ENCODE measurements at places on chromosomes 1 and 21.

GRCh38 chr1:178510155-178510554, 2.8 kb upstream of the TEX35 start:
- DNase-seq = no peak

DNA sequence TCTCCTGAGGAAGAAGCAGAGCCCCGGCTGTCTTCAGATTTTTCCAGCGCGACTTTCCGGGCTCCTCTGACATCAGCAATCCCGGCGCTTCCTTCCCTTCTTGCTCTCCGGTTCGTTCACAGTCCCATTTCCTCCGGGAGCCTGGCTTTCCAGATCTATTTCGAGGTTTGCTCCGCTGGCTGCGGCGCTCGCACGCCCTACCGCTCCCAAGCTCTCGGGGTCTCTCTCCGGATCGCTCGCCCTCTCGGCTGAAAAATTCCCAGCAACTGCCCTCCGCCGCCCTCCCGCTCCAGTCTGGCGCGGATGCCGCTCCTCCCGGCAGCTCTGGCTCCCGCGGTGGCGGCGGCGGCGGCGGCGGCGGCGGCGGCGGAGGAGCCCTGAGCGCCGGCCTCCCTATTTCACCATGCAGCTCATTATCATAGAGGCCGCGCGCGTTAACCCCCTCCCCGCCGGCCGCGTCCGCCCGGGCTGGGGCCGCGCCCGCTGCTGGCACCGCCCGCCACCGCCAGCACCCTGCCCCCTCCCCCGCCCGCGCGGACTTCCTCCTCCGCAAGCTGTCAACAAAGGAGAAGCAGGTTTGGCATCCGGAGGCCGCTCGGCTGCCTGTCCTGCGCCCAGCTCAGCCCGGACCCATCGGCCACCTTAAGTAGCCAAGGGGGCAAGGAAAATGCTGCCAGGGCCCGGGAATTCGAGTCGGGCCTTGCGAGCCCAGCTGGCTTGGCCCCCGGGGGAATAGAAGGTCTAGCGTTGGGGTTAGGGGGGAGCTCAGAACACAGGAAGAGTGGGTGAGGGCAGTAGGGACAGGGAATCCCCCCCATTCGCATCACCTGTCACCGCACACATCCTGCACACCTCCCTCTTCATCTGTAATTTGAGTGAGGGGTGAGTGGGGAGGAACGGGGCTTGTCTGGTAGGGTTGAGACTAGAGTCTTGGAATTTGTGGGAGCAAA, at the start of gene PLXNA2:
PLXNA2 (minus strand) TSS at position 418 of the 950 bp plus-strand sequence. CDS start 26,462 bp downstream, outside the sequence.
- no peak for DNase-seq

DNA sequence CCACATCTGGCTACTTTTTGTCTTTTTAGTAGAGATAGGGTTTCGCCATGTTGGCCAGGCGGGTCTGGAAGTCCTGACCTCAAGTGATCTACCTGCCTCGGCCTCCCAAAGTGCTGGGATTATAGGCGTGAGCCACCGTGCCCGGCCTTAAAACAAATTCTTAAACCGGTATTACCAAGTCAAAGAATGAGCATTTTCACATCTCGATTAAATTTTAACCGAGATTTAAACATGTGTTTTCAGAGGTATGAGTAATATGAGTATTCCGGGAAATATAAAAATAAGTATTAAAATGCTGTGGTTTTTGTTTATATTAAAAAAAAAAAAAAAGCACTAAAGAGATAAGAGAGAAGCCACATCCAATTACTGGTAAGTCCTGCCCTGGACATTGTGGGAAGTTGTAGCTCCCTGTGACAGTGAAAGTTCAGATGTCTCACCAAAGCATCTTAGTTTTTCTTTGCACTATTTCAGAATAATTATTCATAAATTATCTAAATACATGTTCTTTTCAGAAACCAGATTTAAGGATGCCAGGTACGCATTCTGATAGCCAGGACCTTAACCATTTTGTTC, 24.9 kb downstream of the ZNF281 start:
- DNase-seq = no peak

DNA sequence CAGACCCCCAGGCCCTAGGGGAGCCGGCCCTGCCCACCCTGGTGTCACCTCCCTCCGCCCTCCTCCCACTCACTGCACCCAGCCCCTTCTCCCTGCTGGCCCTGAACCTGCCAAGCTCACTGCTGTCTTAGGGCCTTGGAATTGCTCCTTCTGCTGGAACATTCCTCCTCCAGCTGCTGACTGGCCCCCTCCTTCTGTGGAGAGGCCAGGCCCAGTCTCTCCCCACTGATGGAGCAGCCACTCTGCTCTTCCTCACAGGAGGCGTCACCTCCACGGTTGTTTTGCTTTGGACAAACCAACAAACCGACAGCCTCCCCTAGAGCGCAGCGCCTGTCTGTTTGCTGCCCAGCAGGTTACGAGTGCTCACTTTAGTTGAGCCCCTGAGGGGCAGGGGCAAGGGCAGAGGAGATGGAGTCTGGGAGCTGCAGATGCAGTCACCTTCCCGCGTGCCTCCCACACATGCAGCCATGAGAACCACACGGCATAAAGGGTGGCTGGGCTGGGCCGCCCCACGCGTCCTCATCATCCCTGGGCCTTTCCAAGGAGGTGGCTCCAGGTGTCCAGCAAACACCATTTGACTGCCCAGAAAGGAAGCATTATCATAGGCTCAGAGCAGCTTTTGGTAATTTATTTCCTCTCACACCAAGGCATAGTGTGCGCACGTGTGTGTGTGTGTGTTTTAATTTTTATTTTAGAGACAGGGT, 9.4 kb downstream of the OXCT2 start:
- DNase-seq = no peak

DNA sequence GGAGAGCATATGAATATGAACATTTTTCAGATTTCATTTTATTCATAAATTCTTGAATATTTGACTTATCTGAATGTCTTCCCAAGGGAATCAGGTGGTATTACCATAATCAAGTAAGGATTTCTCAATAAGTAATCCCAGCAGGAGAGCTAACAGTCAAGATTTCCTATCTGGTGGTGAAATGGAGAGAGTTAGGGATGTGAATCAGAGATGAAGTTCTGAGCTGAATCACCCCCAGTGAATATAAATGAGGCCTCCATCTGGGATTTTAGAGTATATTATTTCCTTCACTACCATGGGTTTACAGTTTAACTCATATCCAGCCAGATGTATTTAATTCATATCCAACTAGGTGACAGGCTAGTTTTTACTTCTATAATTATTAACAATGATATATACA, 61.5 kb upstream of the RGS2 start:
- DNase-seq = no peak

DNA sequence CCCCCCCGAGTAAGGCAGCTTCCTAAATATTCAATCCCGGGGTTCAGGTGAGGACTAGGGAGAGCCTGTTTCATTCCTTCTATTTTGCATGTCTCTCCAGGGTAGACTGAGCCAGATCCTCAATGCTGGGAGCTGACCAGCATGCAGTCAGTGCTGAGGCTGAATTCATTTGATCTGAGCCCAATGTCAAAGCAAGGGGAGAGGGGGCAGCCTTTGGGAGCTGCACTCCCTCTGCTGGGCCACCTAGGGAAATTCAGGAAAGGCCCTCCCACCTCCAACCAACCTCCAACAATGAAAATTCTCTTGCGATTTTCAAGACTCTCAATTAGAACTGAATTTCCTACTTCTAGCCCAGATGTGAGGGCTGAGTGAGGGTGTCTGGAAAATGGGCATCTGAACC, 371.2 kb downstream of the NPHP4 start:
- DNase-seq = no peak

- DNase-seq = no peak
Observed at GRCh38 chr1:167105271-167106118, 11.6 kb downstream of the STYXL2 start.

GRCh38 chr1:166121010-166121409, 45.8 kb downstream of the FAM78B start:
- no peak for DNase-seq

DNA sequence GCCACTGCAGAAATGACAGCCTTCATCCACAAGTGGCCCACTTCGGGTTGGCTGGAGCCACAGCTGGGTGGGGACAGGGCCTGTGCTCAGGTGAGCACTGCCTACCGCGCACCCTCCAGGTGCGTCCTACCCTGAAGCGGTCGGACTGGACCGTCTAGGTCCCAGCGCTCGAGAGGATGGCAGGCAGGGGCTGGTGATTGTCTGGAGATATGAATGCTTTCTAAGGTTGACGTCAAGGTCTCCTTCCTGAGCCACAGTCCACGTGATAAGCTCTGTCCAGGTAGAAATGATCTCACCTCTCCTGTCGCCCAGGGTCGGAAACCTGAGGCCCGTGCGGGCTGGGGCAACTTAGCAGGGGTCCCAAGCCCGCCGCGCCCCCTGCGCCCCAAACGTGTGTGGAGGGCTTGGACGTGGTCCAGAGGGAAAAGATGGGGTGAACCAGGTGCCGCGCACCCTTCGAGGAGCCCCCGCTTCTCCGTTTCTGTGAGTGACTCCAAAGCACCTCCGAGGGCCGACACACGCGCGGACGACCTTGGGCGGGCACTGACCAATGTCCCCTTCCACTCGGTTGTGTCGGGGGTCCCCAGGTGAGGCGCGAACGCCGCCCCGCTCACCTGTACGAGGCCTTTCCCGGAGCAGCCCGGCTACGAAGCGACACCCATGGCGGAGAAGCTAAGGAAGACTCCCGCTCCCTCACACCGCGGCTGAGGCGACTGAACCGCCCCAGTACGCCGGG, 853 bp upstream of the DOP1B start:
- no peak for DNase-seq

DNA sequence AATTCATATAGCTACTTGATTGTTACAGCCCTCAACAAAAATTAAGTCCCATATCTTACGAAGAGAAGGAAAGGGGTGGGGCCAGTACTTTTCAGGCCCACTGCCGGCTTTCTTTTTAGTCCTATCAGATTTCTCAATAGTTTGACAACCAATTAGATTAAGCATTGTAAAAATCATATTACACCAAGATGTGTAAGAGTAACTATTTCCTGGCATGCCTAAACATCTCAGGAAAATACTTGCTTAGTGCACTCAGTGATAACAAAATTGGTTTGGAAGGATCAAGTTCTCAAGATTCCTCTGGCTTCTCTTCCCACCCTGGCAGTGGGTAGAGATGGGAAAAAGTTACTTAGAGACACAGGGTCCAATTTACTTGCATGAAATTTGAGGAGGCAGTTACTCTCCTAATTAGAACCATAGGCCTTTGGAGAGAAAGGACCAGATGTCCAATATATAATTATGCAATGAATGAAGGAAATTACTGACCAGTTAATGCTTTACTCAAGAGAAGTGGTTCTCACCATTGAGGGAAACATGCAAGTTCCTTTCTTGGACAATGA, 30.1 kb downstream of the STPG1 start:
- no peak for DNase-seq

DNA sequence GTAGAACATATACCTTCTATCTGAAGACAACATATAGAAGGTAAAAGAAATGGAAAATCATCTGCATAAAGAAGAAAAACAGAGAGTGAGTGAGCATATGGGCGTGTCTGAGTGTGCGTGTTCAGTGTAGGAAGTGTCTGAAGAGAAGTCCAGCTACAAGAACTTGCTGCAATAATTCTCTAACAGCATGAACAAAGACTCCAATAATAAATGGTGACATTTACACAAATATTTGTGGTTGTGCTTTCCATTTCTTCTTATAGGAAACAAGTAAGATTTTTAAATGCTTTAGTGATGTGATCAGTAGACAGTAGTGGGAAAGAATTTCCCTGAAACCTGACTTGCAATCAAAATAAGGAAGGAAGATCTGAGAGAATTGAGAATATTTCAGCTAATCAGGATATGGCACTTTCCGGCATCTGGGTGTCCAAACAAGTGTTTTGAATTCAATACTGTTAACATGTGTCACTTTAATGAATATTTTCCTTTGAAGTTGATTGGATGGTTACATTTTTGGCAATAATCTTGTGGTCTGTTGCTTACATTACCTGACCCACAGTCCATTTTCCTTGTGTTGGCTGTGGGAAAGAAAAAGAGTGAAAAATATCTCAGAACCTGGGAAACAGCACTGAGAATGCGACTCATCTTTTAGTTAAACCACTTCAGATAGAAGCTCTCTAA, 154.0 kb downstream of the TGFB2 start:
- DNase-seq = no peak
